Activated CD4-positive, alpha-beta T cell treated with anti-CD3 and anti-CD28 coated beads, Interleukin-2, amount 50 U/mL, for 1 hour (primary cell): ENCODE measurements at places on chromosomes 5 and 9.

- DNase-seq, result no peak
Observed at GRCh38 chr5:136054142-136055019, 25.6 kb downstream of the TGFBI start.

GRCh38 chr9:35882996-35883395 is 12.8 kb upstream of the OR13J1 start:
- DNase-seq, result no peak

- DNase-seq, result no peak
Observed at GRCh38 chr5:167814828-167815227, 476.6 kb upstream of the WWC1 start.

- no peak for DNase-seq
Observed at GRCh38 chr9:82038897-82039296, 50.3 kb downstream of the SPATA31D1 start.

DNA sequence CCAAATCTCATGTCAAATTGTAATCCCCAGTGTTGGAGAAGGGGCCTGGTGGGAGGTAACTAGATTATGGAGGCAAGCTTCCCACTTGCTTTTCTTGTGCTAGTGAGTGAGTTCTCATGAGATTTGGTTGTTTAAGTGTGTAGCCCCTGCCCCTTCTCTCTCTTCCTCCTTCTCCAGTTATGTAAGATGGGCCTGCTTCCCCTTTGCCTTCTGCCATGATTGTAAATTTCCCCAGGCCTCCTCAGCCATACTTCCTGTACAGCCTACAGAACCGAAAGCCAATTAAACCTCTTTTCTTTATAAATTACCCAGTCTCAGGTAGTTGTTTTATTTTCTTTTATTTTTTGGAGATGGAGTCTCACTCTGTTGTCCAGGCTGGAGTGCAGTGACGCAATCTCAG is 18.2 kb upstream of the TXNDC8 start:
- DNase-seq, result no peak

GRCh38 chr9:89743216-89743572 is 138.4 kb downstream of the GADD45G start:
- peak; percentile 15 for DNase-seq

- no peak for DNase-seq
Observed at GRCh38 chr5:135996611-135997010, 32.2 kb upstream of the TGFBI start.

DNA sequence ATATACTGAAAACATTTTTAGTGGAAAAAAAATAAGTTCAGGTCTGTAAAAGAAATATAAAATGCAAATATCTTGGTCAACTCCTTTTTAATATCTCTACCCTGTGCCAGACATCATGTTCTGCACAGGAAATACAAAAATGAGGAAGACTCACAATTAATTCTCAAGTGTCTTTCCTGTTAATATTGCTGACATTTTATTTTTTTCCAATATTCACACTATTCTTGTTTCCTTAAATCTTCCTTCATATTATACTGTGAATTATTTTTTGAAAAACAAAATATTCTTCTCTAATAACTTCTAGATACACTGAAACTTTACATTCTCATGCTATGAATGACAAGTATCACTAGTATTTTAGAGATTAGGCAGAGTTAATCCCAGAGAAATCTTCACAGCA is 334.7 kb upstream of the FTMT start:
- DNase-seq, result no peak

DNA sequence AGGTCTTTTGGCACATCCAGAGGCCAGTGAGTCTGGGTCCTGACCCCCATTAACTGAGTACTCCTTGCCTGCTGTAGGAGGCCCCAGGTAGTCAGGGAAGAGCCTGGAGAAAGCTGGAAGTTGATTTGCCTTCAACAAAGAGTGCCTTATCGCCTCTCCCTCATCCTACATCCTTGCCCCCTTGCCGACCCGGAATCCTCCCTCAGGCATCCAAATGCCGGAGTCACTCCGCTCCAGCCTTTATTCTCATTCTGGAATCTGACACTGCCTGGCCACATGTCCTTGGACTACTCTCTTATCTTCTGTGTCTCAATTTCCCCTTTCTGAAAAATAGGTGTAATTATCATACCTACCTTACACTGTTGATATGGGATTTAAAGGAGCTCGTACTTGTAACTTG is 39.1 kb upstream of the KLF4 start:
- no peak for DNase-seq

DNA sequence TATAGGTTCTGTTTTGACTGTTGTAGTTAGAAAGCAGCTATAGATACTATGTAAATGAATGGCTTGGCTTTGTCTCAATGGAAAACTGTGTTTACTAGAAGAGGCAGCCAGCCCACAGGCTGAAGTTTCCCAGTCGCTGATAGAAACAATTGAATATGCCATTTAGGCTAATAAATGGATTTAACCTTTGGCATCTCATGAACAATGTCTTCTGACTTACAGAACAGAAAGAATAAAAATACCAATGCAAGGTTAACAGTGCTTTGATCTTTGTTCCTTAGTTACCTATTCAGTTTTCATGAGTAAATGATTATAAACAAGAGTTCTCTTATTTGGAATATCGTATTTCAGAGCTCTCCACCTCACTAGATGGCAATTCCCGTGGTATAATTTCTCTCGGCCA is 120.6 kb downstream of the PAM start:
- no peak for DNase-seq

DNA sequence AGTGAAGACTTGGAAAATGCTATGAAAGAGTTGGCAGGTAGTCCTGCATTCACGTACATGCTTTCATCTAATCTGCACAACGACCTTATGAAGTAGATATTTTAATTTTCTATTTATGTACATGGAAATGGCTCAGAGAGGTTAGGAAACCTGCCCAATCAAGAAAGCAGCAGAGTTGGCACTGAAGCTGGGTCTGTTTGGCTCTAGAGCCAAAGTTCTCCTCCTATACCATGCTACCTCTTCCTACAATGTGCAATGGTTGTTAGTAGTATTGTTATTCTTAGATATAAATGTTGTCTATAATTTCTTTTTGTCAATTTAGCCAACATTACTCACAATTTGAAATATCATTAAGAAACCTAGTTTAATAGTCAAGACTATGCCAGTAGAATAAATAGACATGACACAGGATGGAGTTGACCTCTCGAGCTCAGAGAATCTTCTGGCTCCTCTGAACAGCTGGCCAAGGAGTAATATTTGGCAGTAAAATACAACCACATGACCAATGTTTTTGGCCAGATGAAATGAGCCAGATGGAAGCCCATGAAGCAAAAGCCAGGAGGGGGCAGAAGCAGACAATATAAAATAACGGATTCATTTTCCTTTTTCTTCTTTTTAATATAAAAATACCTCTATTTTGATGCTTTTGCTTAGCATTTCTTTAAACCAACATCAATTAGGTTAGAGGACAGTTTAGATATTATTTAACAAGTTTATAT is 542.3 kb downstream of the PDE4D start:
- no peak for DNase-seq

- no peak for DNase-seq
Observed at GRCh38 chr9:90853945-90854344, 52.3 kb downstream of the SYK start.

DNA sequence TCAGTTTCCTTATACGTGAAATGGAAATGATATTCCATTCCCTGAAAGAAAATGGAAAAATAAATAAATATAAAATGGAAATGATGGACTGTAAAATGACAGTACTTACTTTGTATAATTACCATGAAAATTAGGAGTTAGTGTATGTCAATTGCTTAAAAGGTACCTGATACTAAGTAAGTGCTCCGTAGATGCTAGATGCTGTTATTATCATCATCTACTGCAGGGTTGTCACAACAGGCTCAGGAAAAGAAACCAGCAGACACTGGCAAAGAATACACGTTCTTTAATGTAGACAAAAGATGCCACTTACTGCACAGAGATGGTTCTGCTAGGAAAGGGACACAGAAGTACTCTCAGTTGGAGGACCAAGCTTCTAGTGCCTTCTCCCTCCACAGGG is 64.0 kb upstream of the KCNN2 start:
- no peak for DNase-seq

DNA sequence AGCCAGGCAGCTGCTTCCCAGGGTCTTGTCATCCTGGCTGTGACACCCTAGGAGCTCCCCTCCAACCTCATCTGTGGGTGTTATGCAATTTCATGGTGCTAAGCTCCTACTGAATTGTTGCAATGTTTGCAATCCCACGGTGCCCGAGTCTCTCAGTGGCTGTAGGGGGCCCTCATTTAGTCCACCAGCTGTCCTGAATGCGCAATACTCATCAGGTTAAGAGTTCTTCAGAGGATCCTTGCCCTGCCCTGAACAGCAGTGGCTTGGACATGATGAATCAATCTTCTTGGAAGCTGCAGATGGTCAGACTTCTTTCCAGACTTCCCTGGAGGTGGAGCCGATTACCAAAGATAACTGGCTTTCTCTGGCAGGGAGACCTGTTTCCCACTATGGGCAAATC is 584.1 kb downstream of the CCDC171 start:
- no peak for DNase-seq

- no peak for DNase-seq
Observed at GRCh38 chr9:19255821-19256220, 25.3 kb downstream of the DENND4C start.

- no peak for DNase-seq
Observed at GRCh38 chr5:63820577-63820976, 141.7 kb downstream of the HTR1A start.

DNA sequence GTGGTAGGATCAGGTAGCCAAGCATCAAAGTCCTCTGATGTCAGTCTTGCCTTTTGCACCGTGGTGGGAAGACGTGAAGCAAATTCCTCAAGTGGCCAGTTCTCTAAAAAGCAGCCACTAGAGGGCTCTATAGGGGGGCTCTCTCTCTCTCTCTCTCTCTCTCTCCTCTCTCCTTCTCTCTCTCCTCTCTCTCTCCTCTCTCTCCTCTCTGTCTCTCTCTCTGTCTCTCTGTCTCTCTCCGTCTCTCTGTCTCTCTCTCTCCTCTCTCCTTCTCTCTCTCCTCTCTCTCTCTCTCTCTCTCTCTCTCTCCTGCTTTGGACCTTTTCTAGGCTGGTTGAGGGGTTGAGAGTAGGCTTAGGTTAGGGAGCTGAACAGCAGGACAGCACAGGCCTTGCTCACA is 13.9 kb upstream of the OSMR start:
- DNase-seq, result no peak

DNA sequence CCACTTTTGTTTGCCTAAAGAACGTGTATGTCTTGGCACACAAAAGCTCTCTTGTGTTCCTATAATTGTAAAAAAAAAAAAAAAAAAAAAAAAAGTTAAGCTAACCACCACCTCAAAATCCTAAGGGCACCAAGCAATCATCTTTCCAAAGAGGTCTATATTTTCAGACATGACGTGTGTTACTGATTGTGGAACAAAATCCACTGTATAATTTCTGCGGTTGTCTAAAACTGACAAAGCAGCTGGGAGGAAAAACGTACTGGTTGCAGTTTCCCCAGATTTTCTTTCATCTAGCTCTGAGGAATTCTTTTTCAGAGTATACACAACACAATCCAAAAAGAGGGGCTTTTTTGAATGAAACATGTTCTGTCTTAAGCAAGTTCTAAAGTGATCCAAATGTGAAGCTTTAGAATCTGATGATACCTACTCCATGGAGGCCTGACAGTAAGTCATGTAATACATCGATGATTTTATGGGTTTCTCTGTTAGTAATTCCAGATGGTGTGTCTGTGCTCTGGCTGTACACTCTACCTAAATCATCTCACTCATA is 375.6 kb upstream of the NUDT12 start:
- no peak for DNase-seq

DNA sequence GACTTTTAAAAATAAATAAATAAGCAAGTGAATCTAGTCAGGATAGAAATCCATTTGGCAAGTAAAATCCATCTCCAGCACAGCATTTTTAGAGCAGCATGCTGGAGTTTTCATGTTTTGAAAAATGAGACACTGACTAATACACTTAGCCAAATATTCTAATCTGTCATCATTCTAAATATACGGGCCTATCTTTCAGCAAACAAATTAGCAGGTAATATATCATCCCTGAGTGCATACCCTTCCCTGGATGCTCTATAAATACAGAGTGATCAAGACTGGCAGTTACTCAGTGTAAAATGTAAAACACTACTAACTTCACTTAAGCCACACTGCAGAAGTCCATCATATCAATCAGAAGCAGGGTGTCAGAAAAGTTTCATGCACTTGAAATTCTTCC is 58.4 kb downstream of the MLLT3 start:
- DNase-seq, result no peak

DNA sequence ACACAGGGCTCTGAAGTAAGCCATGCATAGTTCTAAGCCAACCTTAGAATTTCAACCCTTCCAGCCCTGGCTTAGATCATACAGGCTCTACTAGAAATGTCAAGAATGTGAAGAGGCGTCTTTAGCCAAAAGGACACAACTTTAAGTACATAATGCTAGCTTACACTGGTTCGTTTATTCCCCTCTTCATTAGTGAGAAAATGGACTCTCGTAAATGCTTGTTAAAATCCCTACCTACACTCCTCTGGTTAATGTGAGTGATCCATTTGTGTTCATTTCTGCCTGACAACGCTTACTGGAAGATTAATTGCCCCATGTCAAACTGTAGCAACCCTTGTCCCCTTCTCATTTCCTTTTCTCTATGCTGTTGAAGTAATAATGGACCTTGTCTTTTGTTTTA is 149.3 kb upstream of the POU5F2 start:
- DNase-seq, result no peak

DNA sequence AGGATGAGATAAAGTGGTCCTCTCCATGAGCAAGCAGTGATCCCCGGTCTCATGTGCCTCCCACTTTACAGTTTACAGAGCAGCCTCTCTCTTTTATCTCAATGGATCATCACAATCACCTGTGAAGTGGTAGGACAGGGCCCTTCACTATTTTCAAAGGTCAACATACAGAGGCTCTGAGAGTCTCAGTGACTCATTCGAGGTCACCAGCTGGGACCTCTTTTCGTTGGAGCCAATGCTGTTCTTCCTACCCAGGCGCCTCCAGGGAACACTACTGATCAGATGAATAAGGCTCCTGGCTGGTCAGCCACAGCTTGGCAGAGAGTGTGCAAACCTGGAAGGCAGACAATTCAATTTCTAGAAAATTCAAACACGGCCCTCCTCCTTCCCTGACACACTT is 16.6 kb downstream of the GGTA1 start:
- no peak for DNase-seq

DNA sequence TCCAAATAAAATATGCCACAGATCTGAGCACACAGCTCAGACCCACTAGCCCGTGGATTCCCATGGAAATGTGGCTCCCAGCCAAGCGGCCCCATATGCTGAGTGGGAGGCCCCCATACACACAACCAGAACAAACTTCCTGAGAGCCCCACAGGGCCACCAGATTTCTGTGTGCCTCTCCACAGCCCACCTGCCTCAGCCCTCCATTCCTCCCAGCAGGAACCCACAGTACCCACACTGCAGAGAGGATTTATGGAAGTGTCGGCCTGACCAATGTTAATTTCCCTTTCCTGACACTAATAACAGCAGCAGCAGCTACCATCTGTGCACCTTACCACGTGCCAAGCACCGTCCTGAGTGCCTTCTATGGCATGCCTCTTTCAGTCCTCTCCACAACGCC is 99.3 kb upstream of the SPOCK1 start:
- DNase-seq, result no peak
